Inflammatory macrophage treated with lipopolysaccharide for 4 hours (primary cell): ENCODE measurements at places on chromosomes 1 and 21.

GRCh38 chr1:63802109-63802508 lies 28.3 kb downstream of the ROR1 start:
- no peak for DNase-seq

DNA sequence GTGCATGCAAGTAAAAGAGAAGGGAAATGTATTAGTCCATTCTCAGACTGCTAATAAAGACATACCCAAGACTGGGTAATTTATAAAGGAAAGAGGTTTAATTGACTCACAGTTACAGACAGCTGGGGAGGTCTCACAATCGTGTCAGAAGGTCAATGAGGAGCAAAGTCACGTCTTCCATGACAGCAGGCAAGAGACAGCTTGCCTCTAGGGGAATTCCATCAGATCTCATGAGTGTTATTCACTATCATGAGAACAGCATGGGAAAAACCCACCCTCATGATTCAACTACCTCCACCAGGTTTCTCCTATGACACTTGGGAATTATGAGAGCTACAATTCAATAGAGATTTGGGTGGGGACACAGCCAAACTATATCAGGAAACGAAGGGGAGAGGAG lies 8.1 kb downstream of the KRTAP21-3 start:
- DNase-seq = no peak

DNA sequence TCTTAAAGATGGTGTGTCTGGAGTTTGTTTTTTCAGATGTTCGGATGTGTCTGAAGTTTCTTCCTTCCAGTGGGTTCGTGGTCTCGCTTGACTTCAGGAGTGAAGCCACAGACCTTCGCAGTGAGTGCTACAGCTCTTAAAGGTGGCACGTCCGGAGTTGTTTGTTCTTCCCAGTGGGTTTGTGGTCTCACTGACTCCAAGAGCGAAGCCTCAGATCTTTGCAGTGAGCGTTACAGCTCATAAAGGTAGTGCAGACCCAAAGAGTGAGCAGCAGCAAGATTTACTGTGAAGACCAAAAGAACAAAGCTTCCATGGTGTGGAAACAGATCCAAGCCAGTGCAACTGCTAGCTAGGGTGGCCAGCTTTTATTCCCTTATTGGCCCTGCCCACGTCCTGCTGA lies 1430.4 kb upstream of the B3GALT2 start:
- DNase-seq = no peak

DNA sequence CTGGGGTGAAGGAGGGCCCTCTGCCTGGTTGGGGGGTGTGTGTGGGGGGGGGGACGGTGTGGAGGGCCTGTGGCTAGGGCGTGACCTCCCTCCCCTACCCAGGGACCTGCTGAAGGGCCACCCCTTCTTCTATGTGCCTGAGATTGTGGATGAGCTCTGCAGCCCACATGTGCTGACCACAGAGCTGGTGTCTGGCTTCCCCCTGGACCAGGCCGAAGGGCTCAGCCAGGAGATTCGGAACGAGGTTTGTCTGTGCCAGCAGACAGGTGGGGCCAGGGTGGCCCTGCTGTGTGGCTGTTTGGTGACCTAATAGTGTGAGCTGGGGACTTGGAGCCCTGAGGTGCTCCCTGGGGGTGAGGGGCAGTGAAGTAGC lies 43.9 kb downstream of the COQ8A start:
- DNase-seq = no peak

DNA sequence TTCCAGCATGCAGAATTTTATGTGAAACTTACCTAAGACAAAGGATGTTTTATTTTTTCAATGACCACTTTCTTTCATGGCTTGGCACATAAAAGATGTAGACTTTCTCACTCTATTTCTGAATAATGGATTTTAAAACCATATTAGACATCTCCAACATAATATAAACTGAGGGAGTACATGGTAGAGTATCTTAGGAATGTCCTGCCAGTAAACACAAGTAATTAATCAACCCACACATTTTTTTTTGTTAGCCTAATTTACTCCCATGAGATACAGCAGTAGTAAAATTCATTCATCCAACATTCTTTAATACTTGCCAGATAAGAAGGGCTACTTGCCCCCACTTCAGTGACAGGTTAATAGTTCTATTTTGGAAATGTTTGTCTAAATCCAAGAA lies 235.4 kb upstream of the ADAMTS5 start:
- no peak for DNase-seq

GRCh38 chr1:27044613-27045151 lies 32.0 kb upstream of the TENT5B start:
- peak; percentile 81 for DNase-seq

- no peak for DNase-seq
These were observed 28.3 kb upstream of the FBXO28 start for GRCh38 chr1:224085421-224086108.

- DNase-seq = no peak
These were observed 137.4 kb upstream of the CSF3R start for GRCh38 chr1:36620142-36620541.

DNA sequence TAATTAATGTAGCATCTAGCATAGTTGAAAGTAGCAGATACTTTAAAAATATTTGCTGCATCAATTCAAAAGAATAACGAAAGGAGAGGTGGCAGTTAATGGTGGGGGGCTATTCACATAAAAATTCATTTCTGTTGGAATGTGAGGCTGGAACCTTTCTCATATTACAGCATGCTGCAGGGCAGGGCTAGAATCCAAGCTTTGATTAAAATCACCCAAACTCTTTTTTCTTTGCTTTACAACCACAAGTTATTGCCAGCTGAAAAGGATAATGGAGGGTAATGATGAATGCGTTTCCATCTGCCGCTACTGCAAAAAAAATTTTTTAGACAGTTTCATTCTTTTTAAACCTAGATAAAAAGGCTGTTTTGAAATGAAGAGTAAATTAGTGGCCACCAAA lies 9.8 kb downstream of the DISP1 start:
- DNase-seq = no peak

DNA sequence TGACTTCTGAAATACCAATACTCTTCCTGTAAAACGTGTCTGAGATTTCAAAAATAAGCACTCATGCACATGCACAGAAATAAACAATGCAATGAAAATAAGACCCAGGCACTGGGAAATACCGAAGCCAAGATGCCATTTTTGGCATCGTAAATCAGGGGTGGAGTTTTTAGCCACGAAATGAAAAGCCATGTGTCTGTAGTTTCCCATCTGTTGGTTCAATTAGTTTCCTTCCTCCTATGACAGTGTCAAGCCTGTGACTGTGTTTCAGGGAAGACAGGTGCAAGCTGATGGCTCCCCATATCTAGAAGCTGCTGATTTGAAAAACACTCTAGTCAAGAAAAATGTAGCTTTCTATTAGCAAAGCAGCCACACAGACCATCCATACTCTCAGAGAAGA lies 480.4 kb upstream of the CAMK1G start:
- DNase-seq = no peak

- no peak for DNase-seq
These were observed 8.9 kb downstream of the YBX1 start for GRCh38 chr1:42691157-42691498.

DNA sequence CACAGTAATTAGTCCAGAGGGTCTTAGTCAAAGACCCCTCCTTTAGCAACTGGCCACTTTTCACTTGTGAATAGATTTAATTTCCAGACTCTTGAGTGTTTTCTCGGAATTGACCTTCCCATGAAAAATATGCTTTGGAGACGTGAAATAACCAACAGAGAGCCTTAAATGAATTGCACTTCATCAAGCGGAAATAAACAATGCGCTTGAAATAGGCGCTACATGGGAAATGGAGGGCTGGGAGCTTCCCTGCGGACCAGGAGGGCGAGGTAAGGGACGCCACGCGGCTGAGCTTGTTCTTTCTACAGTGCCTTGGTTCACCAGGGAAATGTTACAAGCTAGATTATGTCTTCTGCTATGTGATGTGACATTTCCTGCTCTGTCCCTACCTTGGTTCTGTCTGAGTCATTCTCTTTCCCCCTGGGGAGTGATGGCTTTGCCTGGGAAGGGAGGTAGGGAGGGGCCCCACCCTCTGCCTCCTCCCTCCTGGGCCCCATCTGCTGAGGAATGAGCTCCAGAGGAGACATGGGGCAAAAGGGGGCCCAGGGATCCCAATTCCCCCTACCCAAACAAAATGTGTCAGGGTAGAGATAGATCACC lies 619.3 kb downstream of the PTPRU start:
- no peak for DNase-seq

DNA sequence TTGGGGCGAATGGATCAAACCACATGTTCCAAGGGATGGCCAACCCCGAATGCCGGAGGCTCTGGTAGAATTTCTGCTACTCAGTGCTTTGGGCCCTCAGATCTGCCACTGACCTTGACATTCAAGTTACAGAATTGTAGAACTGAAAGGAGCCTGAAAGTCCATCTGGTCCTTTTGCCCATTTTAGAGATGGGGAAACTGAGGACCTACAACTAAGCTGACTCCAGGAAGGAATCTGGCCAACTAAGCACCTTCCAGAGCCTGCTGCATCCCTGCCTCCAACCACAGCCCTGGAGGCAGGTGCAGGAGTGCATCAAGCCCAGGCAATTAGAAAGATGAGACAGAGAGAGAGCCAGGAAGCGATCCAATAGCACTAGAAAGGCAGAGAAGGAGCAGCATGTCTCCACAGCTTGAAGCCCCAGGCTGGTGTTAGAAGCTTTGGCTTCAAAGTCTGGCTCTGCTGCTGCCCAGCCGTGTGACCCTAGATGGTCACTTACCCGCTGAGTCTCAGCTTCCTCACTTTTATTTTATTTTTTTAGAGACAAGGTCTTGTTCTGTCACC lies 1.3 kb upstream of the CTRC start:
- no peak for DNase-seq

GRCh38 chr21:37366482-37367316 lies at the start of gene DYRK1A:
DYRK1A (plus strand) TSS chr21:37366773; CDS start chr21:37420375, 53,602 bp downstream.
- DNase-seq = peak; percentile 99

- peak; percentile 15 for DNase-seq
These were observed 63.7 kb downstream of the SLC66A1 start for GRCh38 chr1:19375631-19376400.

GRCh38 chr1:80218112-80218511 lies 1211.6 kb upstream of the ADGRL4 start:
- DNase-seq = peak; percentile 22

DNA sequence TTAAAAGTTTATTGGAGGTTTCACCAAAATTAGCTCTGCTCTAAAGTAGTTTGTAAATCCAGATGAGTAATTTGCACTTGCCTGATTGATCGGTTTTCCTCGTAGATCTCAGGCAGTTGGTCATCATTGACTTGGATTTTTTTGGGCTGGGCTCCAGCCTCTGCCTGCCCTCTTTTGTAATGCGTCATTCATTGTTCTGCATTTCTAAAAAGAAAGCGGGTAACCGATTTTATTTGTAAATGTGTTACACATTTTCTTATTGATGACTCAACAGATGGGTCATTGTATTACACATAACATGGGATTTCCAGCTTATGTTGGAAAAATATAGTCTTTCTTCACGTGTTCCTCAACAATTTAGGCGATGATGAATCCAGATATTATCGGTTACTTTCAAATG lies 5.5 kb downstream of the ETS2 start:
- peak; percentile 97 for DNase-seq

- no peak for DNase-seq
These were observed 1.3 kb downstream of the LY9 start for GRCh38 chr1:160797271-160797709.

DNA sequence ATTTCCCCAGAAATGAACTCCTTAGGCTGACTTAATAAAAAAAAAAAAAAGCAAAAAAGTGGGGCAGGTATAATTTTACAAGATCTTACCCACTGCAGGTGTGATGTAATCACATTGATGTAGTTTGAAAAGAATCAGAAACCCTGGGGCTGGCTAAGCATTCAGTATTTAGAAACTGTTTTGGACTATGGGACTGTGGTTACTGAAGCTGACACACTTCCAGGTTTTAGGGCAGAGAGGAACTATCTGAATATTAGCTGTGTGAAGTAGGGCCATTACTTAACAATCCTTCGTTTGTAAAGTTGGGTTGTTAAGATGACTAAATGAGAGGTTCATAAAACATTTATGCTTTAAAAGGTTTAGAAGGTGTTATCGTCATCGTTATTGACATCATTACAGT lies 165.3 kb downstream of the FASLG start:
- DNase-seq = peak; percentile 78

GRCh38 chr1:81254560-81254959 lies 546.2 kb upstream of the ADGRL2 start:
- no peak for DNase-seq

DNA sequence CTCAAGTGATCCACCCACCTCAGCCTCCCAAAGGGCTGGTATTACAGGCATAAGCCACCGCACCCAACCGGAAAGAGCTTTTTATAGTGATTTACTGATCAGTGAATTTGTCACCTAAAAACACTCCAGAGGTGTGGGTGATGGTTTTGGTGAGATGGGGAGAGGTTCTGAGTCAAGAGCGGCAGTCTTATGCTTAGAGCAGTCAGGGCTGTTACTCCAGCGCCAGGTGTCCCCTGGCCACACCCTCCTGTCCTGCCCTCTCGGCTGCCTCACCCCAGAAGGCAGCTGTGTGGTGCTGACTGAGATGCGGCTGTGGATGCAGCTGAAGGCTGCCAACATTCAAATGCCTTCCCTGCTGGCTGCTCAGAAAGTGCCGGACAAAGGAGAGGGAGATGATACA lies 94.5 kb upstream of the LPGAT1 start:
- DNase-seq = no peak
